ENCODE measurements at places on chromosomes 11 and 22. TPM values are rescaled to one million over a fixed set of nuclear protein-coding genes. Genes with fewer than 3 reads are reported as not detected.

Gene NAALADL1
- 2.1 TPM for total RNA-seq

Gene BSX
- total RNA-seq, result not detected

Gene TMEM121B
- total RNA-seq, result 3.1 TPM

Gene OTOG
- not detected for total RNA-seq

Gene OR4C13
- not detected for total RNA-seq

Gene CCND1
- total RNA-seq, result 186 TPM

Gene RAB38
- 1.2 TPM for total RNA-seq

Gene NUCB2
- total RNA-seq, result 92.3 TPM

Gene BCR
- 29.5 TPM for total RNA-seq

Gene EXPH5
- total RNA-seq, result 1.1 TPM

Gene SYT8
- not detected for total RNA-seq

Gene CD6
- 0.52 TPM for total RNA-seq

Gene CHADL
- total RNA-seq, result 7.2 TPM

Gene OR52I1
- total RNA-seq, result not detected

Gene PGR
- total RNA-seq, result 7.9 TPM

Gene UCP3
- 1.2 TPM for total RNA-seq

Gene PARVA
- total RNA-seq, result 68.0 TPM

Gene TMEM138
- 15.4 TPM for total RNA-seq

Gene TBC1D22A
- 14.6 TPM for total RNA-seq

Gene F2
- total RNA-seq, result not detected

Gene TMEM191C
- 1.2 TPM for total RNA-seq

Gene SEZ6L
- 0.75 TPM for total RNA-seq

Gene SPON1
- total RNA-seq, result 7.8 TPM

Gene MMP20
- total RNA-seq, result not detected

Gene NAP1L4
- total RNA-seq, result 202 TPM

Gene OR8D4
- not detected for total RNA-seq

Gene NCAM1
- 402 TPM for total RNA-seq

Gene GRM5
- total RNA-seq, result not detected

Gene TRIOBP
- total RNA-seq, result 87.0 TPM
